ENCODE measurements at places on chromosomes 11 and 22.

GRCh38 chr11:19426011-19426755 is 185.4 kb upstream of the E2F8 start:
- H3K36me3 ChIP-seq: no peaks in the 10 kb centered on the region
- no peaks in the 10 kb centered on the region for H3K4me1 ChIP-seq
- no peaks in the 10 kb centered on the region for H3K27me3 ChIP-seq
- no peak overlapping the region for H3K27ac ChIP-seq
- no peak for DNase-seq

GRCh38 chr22:44057401-44057987 is 33.4 kb downstream of the PARVB start:
- no peak overlapping the region for H3K27ac ChIP-seq
- DNase-seq: peak; percentile 59
- no peaks in the 10 kb centered on the region for H3K27me3 ChIP-seq
- peaks cover 9% of the 10 kb centered on the region for H3K4me1 ChIP-seq

DNA sequence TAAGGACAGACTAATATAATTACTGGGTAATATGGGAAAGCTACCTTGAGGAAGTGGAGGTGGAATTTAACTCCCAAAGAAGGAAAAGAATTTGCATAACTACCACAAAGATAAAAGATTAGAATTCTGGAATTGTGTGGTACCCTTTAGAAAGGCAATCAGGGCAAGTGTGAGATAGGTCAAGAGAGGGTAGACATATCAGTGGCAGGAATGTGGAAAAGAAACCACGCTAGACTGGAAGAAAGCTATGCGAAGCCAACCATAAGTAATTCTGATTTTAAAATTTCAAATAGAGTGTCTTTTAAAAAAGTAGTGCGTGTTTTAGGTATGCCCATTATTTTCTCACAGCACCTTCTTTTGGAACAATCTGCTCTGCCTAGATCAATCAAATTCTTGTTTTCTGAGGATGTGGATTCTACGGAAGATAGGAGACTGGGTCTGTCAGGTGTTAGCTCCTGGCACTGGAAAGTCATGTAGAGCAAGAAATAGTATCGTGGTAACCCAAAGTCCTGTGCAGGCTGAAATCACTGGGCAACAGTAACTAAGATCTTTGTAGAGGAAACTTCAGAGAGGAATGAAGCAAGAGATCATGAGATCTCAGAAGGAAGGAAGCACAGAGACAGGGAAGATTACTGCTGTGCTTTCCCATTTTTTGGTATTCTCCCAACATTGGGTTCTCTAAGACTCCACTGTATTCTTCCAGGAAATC is 111.3 kb upstream of the MTMR2 start:
- no peaks in the 10 kb centered on the region for H3K36me3 ChIP-seq
- no peak for DNase-seq
- no peak overlapping the region for H3K4me3 ChIP-seq
- peaks cover 1% of the 10 kb centered on the region for H3K4me1 ChIP-seq
- no peaks in the 10 kb centered on the region for H3K27me3 ChIP-seq

- no peaks in the 10 kb centered on the region for H3K36me3 ChIP-seq
- H3K4me1 ChIP-seq: no peaks in the 10 kb centered on the region
- H3K27me3 ChIP-seq: peaks cover 5% of the 10 kb centered on the region
- no peak for DNase-seq
These were observed 7.6 kb upstream of the MUC5AC start for GRCh38 chr11:1150116-1150515.

- H3K27ac ChIP-seq: peak overlapping the region; percentile 35
- H3K4me1 ChIP-seq: no peaks in the 10 kb centered on the region
- H3K36me3 ChIP-seq: no peaks in the 10 kb centered on the region
- no peaks in the 10 kb centered on the region for H3K27me3 ChIP-seq
- peak overlapping the region; percentile 50 for H3K4me3 ChIP-seq
These were observed 19.1 kb downstream of the MIF start for GRCh38 chr22:23913306-23913660.

GRCh38 chr11:122276221-122276620 is 160.2 kb upstream of the BLID start:
- H3K27ac ChIP-seq: no peak overlapping the region
- no peak for DNase-seq
- no peaks in the 10 kb centered on the region for H3K27me3 ChIP-seq
- no peak overlapping the region for H3K4me3 ChIP-seq
- H3K4me1 ChIP-seq: peaks cover under 1% of the 10 kb centered on the region

GRCh38 chr22:17057959-17058814 is 26.6 kb upstream of the IL17RA start:
- no peaks in the 10 kb centered on the region for H3K27me3 ChIP-seq
- H3K36me3 ChIP-seq: no peaks in the 10 kb centered on the region
- no peaks in the 10 kb centered on the region for H3K4me1 ChIP-seq
- no peak overlapping the region for H3K27ac ChIP-seq
- H3K4me3 ChIP-seq: no peak overlapping the region
- DNase-seq: peak; percentile 60

All from lung (tissue), 17 donors.